ENCODE measurements at places on chromosomes 2 and 18.

- no peaks in the 10 kb centered on the region for H3K36me3 ChIP-seq
- H3K27ac ChIP-seq: no peak overlapping the region
- no peaks in the 10 kb centered on the region for H3K27me3 ChIP-seq
- H3K4me1 ChIP-seq: no peaks in the 10 kb centered on the region
Measured at GRCh38 chr2:128373451-128374000, 54.9 kb upstream of the HS6ST1 start.

DNA sequence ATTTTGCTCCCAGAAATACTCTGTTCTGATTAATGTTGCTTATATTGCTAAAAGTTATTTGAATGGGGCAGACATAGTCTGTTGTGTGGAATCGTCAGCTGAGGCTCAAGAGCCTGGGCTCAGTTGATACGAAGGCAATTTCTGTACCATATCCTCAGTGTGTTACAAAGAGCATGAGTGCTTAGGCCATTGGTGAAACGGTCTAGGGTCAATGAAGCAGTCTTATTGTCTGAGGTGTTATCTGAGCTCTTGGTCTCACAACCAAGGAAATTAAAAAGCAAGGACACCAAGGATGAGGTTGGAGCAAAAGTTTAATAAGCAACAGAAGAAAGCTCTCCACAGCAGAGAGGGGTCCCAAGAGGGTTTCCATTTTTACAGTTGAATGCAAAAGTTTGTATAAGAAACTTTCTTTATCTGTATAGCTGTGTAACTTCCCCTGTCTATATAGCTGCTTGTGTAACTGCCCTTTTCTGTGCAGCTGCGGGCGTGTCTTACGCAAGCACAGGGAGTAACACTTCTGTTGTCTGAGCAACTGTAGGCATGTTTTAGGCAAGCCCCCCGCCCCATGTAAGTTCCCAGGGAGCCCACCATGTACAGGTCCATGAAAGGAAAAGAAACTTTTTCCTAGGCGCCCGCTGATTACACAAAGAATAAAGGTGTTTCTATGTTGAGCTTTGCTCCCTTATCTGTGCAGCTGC is 40.6 kb upstream of the DSC1 start:
- no peak for DNase-seq
- H3K27ac ChIP-seq: no peak overlapping the region
- H3K4me3 ChIP-seq: no peak overlapping the region
- no peaks in the 10 kb centered on the region for H3K36me3 ChIP-seq
- no peaks in the 10 kb centered on the region for H3K4me1 ChIP-seq

- H3K36me3 ChIP-seq: no peaks in the 10 kb centered on the region
- DNase-seq: no peak
- H3K27me3 ChIP-seq: no peaks in the 10 kb centered on the region
- H3K4me1 ChIP-seq: no peaks in the 10 kb centered on the region
- no peak overlapping the region for H3K27ac ChIP-seq
Measured at GRCh38 chr2:196489371-196489770, 150.1 kb upstream of the CCDC150 start.

DNA sequence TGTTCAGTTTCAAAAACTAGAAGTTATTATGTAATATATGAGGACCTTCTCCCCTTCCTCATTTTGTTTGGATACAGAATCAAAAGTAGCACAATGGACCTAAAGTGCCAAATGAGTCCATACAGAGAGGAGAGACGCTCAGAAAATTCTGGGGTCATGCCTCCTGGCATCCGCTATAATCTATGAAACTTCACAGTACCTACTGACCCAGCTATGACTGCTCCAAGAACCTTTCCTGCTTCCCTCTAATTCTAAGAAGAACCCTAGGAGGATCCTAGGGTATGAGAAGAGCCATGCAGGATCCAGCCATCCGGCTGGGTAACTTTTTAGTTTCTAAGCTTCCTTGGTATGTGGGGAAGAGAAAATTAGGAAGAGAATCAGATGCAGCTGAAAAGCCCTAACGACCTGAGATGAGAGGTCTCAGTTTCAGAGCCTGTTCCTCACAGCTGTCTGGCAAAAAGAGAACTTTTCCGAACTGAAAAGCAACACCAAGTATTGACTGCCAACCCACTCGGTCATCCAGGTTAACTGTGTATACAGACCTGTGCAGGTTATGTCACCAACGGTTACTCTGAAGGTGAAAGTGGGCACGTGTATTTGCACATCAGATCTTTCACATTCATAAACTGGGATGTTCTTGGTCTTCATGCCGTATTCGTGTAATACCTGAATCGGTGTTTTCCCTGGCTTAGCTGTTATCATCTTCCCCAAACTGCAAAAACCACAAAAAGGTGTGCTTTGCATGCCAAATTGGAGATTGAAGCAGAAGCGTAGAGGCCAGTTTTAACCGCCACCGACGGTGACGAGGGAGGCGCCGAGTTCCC is 1.1 kb downstream of the PRKRA start:
- peak overlapping the region; percentile 85 for H3K4me3 ChIP-seq
- no peak for DNase-seq
- peak overlapping the region; percentile 96 for H3K27ac ChIP-seq
- H3K36me3 ChIP-seq: peaks cover 17% of the 10 kb centered on the region
- peaks cover 13% of the 10 kb centered on the region for H3K4me1 ChIP-seq
- H3K27me3 ChIP-seq: no peaks in the 10 kb centered on the region

DNA sequence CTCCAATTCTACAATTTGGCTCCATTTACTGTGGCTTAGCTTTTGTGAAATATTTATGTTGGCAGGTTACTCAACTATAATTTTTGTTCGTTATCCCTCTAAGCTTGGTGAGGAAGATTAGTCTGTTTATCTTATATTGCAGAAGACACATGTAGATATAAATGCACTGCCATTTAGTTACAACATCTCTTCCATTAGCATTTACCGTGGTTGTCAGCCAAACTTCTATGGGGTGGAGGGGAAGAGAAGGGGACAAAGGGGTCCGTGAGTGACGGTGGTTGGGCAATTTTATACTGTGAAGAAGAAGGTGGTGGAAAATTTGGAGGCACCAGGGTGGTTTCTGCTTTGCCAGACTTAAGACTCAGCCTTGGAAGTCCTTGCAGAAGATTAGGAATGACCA is 117.6 kb upstream of the CXCR4 start:
- peaks cover 24% of the 10 kb centered on the region for H3K4me1 ChIP-seq
- no peak for DNase-seq
- H3K4me3 ChIP-seq: no peak overlapping the region
- H3K36me3 ChIP-seq: no peaks in the 10 kb centered on the region

- H3K27ac ChIP-seq: no peak overlapping the region
- no peak overlapping the region for H3K4me3 ChIP-seq
- peaks cover 30% of the 10 kb centered on the region for H3K36me3 ChIP-seq
- H3K4me1 ChIP-seq: peaks cover 3% of the 10 kb centered on the region
- H3K27me3 ChIP-seq: no peaks in the 10 kb centered on the region
Measured at GRCh38 chr2:6945087-6945813, 28.0 kb downstream of the RNF144A start.

DNA sequence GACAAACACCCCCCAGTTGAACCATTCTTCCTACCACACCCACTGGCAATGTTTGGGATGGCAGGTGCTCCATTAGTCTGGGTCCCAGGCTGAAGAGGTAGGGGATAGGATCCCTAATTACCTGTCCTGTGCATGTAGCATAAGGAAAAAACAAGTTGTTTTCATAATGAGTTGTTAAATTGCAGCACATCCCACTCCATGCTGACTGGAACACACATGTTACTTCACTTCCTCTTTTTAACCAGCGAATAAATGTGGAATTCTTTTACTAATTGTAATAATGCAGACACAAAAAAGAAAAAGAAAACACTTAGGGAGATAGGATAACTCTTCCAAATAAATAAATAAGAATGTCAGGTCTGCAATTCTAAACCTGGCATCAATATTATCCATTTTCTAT is 11.8 kb upstream of the CBLN2 start:
- no peak overlapping the region for H3K27ac ChIP-seq
- no peaks in the 10 kb centered on the region for H3K4me1 ChIP-seq
- DNase-seq: no peak

DNA sequence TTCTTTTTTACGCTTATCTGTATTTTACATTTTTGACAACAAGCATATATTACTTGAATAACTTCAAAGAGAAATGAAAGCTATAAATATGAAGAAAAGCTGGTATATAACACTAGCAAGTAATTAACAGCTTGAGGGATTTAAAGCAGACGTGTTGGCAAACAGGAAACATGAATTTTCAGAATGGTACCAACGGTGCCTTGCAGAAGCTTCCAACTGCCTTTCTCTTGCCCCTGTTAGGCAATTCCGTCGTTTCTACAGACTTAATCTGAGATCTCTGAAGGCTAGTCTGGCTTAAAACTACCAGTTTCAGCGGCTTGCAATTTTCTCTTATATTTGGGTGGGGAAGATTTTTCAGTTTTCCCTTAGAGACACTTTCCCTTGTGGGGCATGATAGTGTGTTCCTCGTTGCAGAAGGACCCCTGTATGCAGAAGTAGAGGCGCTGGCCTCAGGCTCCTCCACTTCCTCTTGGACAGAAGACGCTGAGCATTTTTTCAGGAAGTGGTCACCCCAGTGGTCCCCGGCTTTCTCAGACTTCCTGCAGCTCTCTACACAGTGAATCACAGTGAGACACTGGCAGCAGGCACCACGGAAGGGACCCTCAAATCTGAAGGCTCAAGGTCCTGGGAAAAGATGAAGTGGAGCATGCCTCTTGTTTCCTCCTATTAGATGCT is 56.2 kb upstream of the SLC16A14 start:
- peaks cover 5% of the 10 kb centered on the region for H3K4me1 ChIP-seq
- no peak for DNase-seq
- no peaks in the 10 kb centered on the region for H3K36me3 ChIP-seq
- no peak overlapping the region for H3K27ac ChIP-seq
- H3K4me3 ChIP-seq: no peak overlapping the region

DNA sequence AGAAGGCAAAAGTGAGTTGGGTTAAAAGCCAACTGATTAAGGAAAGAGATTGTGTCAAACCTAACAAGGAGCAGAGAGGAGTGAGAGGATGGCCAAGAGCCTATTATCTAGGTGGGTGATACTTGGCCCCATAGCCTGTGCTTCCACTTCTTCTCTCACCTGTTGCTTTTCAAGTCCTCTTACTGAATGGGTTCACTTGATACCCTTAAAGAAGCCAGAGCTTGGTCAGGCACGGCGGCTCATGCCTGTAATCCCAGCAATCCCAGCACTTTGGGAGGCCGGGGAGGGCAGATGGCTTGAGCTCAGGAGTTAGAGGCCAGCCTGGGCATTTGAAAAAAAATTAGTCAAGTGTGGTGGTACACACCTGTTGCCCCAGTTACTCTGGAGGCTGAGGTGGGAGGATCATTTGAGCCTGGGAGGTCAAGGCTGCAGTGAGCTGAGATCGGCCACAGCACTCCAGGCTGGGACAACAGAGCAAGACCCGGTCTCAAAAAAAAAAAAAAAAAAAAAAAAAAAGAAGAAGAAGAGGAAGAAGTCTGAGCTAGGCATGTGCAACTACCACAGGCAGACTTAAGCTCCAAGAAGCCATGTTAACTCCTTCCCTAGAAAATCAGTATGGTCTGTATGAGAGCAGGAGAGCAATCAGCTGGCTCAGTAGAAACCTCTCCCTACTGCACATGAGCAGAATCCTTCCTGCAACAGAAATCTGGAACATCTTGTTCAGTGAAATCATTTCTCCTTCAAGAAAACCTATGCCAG is 28.4 kb upstream of the ME2 start:
- no peak for DNase-seq
- no peaks in the 10 kb centered on the region for H3K4me1 ChIP-seq
- H3K4me3 ChIP-seq: no peak overlapping the region
- H3K36me3 ChIP-seq: no peaks in the 10 kb centered on the region
- H3K27ac ChIP-seq: no peak overlapping the region
- no peaks in the 10 kb centered on the region for H3K27me3 ChIP-seq

DNA sequence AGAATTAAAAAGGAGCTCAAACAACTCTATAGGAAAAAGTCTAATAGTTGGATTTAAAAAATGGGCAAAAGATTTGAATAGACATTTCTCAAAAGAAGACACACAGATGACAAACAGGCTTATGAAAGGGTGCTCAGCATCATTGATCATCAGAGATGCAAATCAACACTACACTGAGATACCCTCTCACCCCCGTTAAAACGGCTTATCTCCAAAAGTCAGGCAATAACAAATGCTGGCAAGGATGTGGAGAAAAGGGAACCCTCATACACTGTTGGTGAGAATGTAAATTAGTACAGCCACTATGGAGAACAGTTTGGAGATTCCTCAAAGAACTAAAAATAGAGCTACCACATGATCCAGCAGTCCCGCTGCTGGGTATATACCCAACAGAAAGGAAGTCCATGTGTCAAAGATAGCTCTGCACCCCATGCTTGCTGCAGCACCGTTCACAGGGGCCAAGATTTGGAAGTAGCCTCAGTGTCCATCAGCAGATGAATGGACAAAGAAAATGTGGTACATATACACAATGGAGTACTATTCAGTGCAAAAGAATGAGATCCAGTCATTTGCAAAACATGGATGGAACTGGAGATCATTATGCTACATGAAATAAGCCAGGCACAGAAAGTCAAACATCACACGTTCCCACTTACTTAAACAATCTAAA is 46.7 kb upstream of the B3GNT7 start:
- no peak for DNase-seq
- H3K4me3 ChIP-seq: no peak overlapping the region

DNA sequence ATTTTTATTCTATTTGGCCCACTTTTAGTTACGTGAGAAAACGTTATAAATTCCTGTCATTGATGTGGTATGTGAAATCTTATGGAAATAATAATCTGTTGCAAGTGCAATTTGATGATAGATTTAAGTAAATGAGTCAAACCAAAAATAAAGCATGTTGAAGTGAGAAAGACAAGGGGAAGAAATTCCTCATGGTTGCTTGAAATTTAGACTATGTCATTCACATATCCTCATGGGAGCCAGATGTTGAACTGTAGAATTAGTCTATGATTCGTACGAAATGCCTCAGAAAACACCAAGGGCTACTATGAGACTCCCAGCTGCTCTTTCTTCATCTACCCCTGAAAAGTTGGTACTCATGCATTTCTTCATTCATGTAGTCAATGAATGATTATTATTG is 55.7 kb downstream of the KLHL14 start:
- no peaks in the 10 kb centered on the region for H3K36me3 ChIP-seq
- no peaks in the 10 kb centered on the region for H3K27me3 ChIP-seq
- DNase-seq: no peak

GRCh38 chr2:127683757-127684156 is 8.4 kb upstream of the LIMS2 start:
- no peak overlapping the region for H3K27ac ChIP-seq
- DNase-seq: no peak
- no peaks in the 10 kb centered on the region for H3K27me3 ChIP-seq
- H3K4me3 ChIP-seq: no peak overlapping the region

DNA sequence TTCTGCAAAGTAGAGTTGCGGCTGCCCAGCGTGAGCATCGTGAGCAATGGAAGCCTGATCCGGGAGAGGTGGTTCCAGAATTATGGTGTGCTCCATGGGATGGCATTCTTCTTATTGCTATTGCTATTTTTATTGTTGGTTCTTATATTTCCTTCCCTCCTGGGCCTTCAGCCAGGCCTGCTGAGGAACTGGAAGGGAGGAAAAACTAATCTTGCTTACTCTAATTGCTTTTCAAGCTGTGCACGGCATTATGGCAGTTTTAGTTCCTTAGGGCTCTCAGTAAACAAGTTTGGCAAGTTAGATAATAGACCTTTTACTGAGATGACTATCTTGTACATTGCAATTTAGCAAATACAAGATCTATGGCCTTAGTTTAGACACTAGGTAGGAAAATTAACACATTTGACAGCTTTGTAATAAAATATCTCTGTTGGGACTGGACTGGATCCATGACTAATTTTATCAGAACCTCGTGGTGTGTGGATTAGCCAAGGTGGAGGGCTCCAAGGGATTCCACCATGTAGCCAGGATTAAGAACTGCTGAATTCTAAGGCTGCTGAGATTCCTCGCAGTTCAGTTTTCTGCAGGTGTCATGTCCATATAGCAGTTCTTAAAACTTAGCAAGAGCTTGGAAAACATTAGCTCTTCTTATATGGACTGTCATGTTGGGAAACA is 6.0 kb downstream of the RSAD2 start:
- no peak for DNase-seq
- H3K36me3 ChIP-seq: peaks cover 9% of the 10 kb centered on the region
- no peak overlapping the region for H3K4me3 ChIP-seq
- H3K4me1 ChIP-seq: peaks cover 11% of the 10 kb centered on the region

All from effector memory CD4-positive, alpha-beta T cell (primary cell).